Astrocyte (in vitro differentiated cells and primary cell): ENCODE measurements at places on chromosomes 11 and 22. TPM values are rescaled to one million over a fixed set of nuclear protein-coding genes. Genes with fewer than 3 reads are reported as not detected.

Gene CCND1
- total RNA-seq: 248 and 482 TPM in 2 replicates

Gene ZNF280A
- total RNA-seq: 0.09 TPM in 1 of 2 replicates, not detected in the other

Gene KDM4E
- total RNA-seq: 0.41 TPM in 1 of 2 replicates, not detected in the other

Gene SCUBE2
- total RNA-seq: 1.5 and 1.6 TPM in 2 replicates

Gene CFAP300
- 0.64 and 0.65 TPM in 2 replicates for total RNA-seq

Gene TMPRSS13
- 0.10 and 0.66 TPM in 2 replicates for total RNA-seq

Gene MUC6
- not detected in 2 replicates for total RNA-seq

Gene PLXNB2
- total RNA-seq: 327 and 376 TPM in 2 replicates

Gene TMPRSS6
- total RNA-seq: not detected in 2 replicates

DNA sequence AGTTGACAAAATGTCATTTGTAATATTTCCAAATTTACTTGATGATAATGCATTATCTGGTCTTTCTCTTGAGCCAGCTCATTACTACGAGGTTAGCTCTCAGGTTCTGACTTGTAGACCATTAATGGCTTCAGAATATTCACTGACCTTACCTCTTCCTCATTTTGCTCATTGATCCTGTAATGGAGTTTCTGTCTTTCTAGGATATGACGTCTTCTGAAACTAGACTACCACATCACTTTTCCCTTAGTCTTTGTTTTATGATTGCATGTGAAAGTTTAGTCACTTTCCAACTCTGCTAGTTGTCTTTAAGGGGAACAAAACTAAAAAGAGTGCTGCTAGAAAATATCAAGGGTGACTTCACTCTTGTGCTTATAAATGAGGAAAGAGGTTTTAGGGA, 697.6 kb downstream of the JRKL start:
- no peak overlapping the region for H3K4me3 ChIP-seq
- no peaks in the 10 kb centered on the region for H3K36me3 ChIP-seq

DNA sequence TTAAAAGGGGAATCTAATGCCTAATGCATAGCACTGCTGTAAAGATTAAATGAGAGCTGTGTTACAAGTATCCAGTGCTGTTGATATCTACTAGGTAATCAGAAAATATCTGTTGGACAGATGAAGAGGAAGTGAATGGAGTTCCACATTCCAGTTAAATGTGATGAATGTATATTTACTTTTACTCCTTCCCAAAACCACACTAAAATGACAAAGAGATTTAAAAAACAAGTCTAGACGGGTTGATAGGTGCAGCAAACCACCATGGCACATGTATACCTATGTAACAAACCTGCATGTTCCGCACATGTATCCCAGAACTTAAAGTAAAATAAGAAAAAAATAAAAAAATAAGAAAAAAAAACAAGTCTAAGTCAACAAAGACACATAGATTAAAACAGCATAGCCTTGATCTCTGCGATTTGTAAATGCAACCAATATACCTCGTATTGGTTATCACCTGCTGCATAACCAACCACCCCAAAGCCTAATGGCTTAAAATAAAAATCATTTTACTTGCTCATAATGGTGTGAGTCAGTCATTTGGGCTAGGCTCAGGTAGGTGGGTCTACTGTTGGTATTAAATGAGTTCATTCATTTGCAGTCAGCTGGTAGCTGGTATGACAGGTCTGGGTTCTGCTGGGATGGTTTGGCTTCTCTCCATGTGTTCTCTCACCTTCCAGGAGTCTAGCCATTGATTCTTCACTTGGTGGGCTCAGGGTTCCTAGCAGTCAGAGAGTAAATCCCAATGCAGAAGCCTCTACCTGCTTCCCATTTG, 39.7 kb upstream of the SLC6A5 start:
- no peak overlapping the region for H3K4me3 ChIP-seq
- DNase-seq: no peak
- no peaks in the 10 kb centered on the region for H3K4me1 ChIP-seq
- no peaks in the 10 kb centered on the region for H3K36me3 ChIP-seq
- no peaks in the 10 kb centered on the region for H3K27me3 ChIP-seq
- H3K27ac ChIP-seq: no peak overlapping the region

GRCh38 chr11:60339356-60339755, 12.3 kb downstream of the MS4A6E start:
- no peak overlapping the region for H3K4me3 ChIP-seq
- H3K27ac ChIP-seq: no peak overlapping the region
- DNase-seq: no peak
- H3K27me3 ChIP-seq: no peaks in the 10 kb centered on the region
- H3K36me3 ChIP-seq: no peaks in the 10 kb centered on the region
- no peaks in the 10 kb centered on the region for H3K4me1 ChIP-seq

- H3K36me3 ChIP-seq: no peaks in the 10 kb centered on the region
- no peak overlapping the region for H3K27ac ChIP-seq
- H3K27me3 ChIP-seq: no peaks in the 10 kb centered on the region
- DNase-seq: no peak
- H3K4me1 ChIP-seq: no peaks in the 10 kb centered on the region
- H3K4me3 ChIP-seq: no peak overlapping the region
Observed at GRCh38 chr11:126764231-126764630, 236.3 kb downstream of the KIRREL3 start.

- no peak overlapping the region for H3K4me3 ChIP-seq
- no peaks in the 10 kb centered on the region for H3K36me3 ChIP-seq
- H3K27me3 ChIP-seq: no peaks in the 10 kb centered on the region
- DNase-seq: no peak
- peaks cover 25% of the 10 kb centered on the region for H3K4me1 ChIP-seq
- H3K27ac ChIP-seq: no peak overlapping the region
Observed at GRCh38 chr22:42948294-42948693, 66.7 kb downstream of the PACSIN2 start.

- H3K4me3 ChIP-seq: peak overlapping the region; percentile 76
- H3K36me3 ChIP-seq: peaks cover 2% of the 10 kb centered on the region
- DNase-seq: peak; percentile 31
- peak overlapping the region; percentile 35 for H3K27ac ChIP-seq
- peaks cover 44% of the 10 kb centered on the region for H3K4me1 ChIP-seq
Observed at GRCh38 chr22:37806409-37807333, 1.1 kb upstream of the GCAT start.

GRCh38 chr11:12266132-12266531, 111.2 kb upstream of the PARVA start:
- no peaks in the 10 kb centered on the region for H3K27me3 ChIP-seq
- DNase-seq: no peak
- H3K27ac ChIP-seq: no peak overlapping the region
- no peak overlapping the region for H3K4me3 ChIP-seq
- H3K4me1 ChIP-seq: peaks cover 12% of the 10 kb centered on the region
- H3K36me3 ChIP-seq: peaks cover 39% of the 10 kb centered on the region

GRCh38 chr11:33533386-33534052, 167.1 kb downstream of the C11orf91 start:
- peaks cover 24% of the 10 kb centered on the region for H3K4me1 ChIP-seq
- H3K27ac ChIP-seq: no peak overlapping the region
- no peaks in the 10 kb centered on the region for H3K36me3 ChIP-seq

- H3K27ac ChIP-seq: peak overlapping the region; percentile 90
- H3K27me3 ChIP-seq: no peaks in the 10 kb centered on the region
- H3K36me3 ChIP-seq: no peaks in the 10 kb centered on the region
- DNase-seq: peak; percentile 80
- H3K4me1 ChIP-seq: peaks cover 21% of the 10 kb centered on the region
Observed at GRCh38 chr22:35627267-35628041, 10.3 kb upstream of the MB start.
